ENCODE measurements at places on chromosomes 12 and 14.

DNA sequence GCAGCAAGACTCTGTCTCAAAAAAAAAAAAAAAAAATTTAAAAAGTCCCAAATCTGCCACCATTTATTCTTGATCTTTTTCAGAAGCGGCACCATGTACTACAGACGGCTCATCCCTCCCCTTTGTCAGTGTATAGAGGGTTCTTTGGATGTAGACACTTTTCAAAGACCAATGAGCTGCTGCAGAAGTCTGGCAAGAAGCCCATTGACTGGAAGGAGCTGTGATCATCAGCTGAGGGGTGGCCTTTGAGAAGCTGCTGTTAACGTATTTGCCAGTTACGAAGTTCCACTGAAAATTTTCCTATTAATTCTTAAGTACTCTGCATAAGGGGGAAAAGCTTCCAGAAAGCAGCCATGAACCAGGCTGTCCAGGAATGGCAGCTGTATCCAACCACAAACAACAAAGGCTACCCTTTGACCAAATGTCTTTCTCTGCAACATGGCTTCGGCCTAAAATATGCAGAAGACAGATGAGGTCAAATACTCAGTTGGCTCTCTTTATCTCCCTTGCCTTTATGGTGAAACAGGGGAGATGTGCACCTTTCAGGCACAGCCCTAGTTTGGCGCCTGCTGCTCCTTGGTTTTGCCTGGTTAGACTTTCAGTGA is 6.5 kb upstream of the ACACB start:
- no peak for DNase-seq

GRCh38 chr12:92445253-92446082 is 257.3 kb upstream of the PLEKHG7 start:
- DNase-seq = no peak

DNA sequence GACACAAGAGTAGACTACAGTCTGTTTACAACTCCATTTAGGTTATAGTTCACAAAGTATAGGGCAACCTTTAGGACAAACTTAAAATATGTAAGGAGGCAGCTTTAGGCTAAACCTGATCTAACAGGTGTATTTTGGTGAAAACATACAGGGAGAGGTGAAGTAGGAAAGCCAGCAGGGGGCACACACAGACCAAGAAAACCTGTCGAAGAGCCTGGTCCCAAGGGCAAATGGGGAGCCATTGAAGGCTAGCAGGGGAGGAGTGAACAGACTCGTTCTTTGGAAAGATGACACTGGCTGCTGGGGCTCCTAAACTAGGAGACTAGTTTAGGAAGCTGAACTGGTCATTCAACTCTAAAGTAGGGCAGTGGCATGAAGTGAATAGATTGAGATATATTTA is 138.8 kb upstream of the WSCD2 start:
- no peak for DNase-seq

DNA sequence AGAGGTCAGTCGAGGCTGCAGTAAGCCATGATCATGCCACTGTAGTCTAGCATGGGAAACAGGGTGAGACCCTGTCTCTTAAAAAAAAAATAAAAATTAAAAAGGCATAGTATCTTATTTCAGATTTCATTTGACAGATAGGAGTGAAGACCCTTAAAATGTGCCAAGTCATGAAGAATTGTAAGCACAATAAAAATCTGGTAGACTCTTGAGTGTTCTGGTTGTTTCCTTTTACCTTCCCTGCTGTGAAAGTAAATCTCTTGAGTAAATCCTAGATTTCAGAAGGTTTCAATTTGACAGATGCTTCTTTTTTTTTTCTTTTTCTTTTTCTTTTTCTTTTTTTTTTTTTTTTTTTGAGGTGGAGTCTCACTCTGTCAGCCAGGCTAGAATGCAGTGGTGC is 109.0 kb downstream of the ESR2 start:
- no peak for DNase-seq

DNA sequence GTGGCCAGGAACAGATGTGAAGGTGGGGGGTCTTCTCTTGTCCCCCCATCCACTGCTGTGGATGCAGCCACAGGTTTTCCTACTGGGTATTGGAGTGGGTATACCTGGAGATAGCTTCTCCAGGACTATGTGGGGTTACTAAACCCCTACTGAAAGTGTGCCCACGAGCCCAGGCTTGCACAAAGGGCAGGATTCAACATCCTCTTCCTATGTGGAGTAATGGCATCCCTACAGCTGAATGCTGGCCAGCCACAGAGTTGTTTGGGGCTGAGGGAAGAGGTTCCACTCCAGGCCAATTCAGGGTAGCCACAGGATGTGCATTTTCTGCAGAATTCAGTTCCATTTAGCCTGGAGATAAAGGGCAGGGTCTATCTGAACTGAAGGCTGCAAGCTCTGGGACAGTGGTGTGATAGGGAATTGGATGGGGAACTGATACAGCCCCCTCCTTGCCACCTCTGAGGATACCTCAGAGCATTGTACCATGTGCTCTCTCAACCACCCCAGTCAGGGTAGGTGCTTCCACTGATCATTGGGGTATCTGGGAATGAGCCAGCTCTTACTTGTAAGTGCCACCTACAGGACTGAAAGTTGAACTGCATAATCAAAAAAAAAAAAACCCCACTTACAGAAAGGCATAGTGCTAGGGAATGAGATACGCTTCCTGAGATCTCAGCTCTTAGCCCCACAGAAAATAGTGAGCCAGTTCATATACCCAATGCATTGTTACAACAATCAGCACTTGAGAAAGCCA is 187.1 kb downstream of the KITLG start:
- DNase-seq = no peak

DNA sequence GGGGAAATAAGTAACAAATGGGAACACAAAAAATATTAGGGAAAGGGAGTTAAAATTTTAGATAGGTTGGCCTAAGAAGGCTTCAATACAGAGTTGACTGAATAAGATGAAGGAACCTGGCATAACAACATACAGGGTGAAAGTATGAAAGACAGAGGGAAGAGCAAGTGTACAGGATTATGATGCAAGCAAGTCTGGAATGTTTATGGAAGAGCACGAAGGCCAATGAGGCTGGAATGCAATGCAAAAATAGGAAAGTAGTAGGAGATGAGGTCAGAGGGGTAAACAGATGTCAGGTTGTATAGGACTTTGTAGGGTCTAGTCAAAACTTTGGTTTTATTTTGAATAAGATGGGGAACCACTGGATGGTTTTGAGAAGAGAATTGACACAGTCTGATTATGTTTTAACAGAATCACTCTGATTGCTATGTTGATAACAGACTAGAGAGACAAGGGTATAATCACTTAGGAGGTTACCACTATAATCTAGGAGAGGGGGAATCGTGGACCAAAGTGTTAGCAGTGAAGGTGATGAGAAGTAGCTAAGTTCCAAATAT is 96.8 kb downstream of the OSBPL8 start:
- DNase-seq = no peak

DNA sequence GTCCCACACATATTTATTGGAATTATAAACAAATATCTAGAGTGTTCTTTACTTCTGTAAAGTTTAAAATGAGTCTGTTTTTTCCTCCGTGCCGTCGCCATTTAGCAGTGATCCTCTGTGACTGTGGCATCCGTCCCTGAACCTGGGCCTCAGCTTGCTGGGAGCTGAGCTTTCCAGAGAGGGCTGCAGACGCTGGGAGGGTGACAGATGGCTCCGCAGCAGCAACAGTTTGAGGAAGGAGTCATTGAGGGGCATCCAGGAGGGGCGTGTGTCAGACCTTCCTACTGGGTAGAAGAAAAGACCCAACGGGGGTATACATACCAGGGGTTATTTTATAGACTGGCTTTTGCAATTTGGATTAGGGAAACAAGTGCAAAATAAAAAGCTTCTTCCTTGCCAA is 47.9 kb downstream of the NEUROD4 start:
- DNase-seq = no peak

DNA sequence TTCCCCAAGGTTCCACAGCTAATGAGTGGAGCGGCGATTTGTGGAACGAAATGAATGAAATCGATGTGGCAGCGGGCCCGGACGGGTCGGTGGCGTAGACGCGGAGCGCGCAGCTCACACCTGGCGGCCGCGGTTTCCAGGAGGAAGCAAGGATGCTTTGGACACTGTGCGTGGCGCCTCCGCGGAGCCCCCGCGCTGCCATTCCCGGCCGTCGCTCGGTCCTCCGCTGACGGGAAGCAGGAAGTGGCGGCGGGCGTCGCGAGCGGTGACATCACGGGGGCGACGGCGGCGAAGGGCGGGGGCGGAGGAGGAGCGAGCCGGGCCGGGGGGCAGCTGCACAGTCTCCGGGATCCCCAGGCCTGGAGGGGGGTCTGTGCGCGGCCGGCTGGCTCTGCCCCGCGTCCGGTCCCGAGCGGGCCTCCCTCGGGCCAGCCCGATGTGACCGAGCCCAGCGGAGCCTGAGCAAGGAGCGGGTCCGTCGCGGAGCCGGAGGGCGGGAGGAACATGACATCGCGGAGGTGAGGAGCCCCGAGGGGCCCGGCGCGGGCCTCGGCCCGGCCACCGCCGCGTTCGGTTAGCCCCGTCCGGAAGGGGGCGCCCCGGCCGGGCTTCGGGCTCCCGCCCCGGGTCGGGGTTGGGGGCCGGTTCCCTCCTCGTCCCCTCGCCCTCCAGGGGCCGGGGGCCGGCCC is at the start of gene PTPN11:
Gene PTPN11 (plus strand): TSS at position 340 of the 689 bp plus-strand sequence. CDS start 165 bp downstream, at position 505.
- peak; percentile 90 for DNase-seq

DNA sequence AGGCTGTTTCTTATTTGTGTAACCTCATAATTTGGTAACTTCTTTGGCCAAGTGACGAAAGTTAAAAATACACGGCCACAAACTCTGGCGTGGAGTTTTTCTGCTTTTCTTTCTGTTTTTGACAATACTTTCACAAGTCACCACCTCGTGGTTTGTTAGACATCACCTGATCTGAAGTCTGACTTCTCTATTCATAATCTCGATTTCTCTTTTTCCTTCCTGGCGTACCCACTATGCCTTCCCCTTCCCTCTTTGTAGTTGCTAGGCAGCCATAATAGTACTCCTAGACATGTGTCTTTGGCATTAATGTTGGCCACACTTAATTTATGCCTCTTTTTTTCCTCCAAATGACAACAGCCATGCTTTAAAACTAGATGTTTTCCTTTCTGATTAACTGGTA is 97.6 kb downstream of the POLR3B start:
- no peak for DNase-seq

- no peak for DNase-seq
Measured at GRCh38 chr14:93032421-93032936, 83.2 kb downstream of the ITPK1 start.

- DNase-seq = no peak
Measured at GRCh38 chr14:100049220-100049619, 16.0 kb upstream of the EVL start.

DNA sequence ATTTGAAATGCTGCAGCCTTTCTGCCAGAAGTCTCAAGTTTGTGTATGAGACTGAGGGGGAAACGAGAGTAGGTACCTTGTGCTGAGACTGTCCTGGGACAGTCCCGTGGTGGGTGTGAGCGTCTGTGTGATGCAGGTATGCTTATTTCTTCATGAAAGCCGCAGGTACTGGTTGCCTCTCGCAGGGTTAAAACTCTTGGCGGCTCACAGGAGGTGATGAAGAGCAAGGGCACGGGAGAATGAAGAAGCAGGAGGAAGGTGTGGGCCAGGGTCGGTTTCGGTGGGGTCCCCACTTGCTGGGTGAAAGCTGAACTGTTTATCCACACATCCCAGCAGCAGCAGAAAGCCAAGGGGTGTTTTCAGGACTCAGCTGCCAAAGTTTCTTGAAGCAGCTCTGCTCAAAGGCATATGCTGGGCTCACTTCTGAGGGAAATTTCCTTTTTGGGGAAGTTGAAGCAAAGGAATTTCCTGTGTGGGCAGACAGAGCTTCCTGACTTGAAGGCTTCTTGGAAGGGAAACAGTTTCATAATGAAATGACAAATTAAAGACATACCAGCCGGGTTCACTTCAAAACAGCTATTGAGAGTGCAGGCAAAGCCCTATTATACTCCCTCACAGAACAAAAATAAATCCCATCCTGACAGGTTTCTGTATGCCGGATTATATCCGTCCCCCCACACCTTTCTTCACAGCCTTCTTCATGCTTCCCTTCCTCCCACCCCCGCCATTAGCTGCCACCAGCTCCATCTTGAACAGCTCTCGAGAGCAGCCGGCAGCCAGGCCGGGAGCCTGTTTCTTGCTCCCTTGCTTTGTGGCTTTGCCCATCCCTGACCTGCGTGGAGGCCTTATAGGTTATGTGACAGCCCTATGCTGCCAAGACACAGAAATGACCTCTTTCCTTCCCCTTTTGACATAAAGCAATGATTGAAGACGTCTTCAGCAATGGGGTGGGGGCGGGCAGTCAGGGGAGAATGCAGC is 116.6 kb downstream of the ETV6 start:
- peak; percentile 47 for DNase-seq
